ENCODE measurements at places on chromosomes 4 and X.

- no peaks in the 10 kb centered on the region for H3K36me3 ChIP-seq
- no peak overlapping the region for H3K4me3 ChIP-seq
- H3K27ac ChIP-seq = no peak overlapping the region
- H3K4me1 ChIP-seq = no peaks in the 10 kb centered on the region
- no peaks in the 10 kb centered on the region for H3K27me3 ChIP-seq
Observed at GRCh38 chrX:41730081-41730480, 6.1 kb downstream of the GPR82 start.

GRCh38 chrX:37824491-37825214 is 22.7 kb downstream of the DYNLT3 start:
- no peak overlapping the region for H3K4me3 ChIP-seq
- H3K4me1 ChIP-seq = no peaks in the 10 kb centered on the region
- no peak for DNase-seq
- H3K27me3 ChIP-seq = no peaks in the 10 kb centered on the region
- no peak overlapping the region for H3K27ac ChIP-seq
- H3K36me3 ChIP-seq = no peaks in the 10 kb centered on the region

GRCh38 chrX:56943264-56943663 is 52.1 kb downstream of the SPIN3 start:
- no peak overlapping the region for H3K4me3 ChIP-seq
- no peaks in the 10 kb centered on the region for H3K27me3 ChIP-seq
- H3K27ac ChIP-seq = no peak overlapping the region
- DNase-seq = no peak
- no peaks in the 10 kb centered on the region for H3K4me1 ChIP-seq
- H3K36me3 ChIP-seq = no peaks in the 10 kb centered on the region

DNA sequence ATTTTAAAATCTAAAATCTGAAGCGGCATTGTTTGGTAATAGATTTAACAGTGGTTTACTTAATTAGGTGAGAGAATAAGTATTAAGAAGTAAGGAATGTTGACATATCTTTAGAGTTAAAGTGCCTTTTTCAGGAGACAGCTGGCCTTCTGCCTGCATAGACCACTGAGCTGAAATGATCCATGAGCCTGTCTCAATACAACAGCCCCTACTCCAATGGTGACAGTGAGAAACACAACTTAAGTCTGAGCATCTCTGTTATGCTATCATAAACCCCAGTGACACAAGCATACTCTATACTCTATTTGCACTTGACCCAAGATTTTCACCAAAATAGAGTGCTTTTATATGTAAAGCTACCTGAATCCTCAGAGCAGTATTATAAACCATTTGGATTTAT is 137.9 kb downstream of the GRIA2 start:
- no peak for DNase-seq
- no peaks in the 10 kb centered on the region for H3K27me3 ChIP-seq
- H3K27ac ChIP-seq = no peak overlapping the region
- H3K4me3 ChIP-seq = no peak overlapping the region

DNA sequence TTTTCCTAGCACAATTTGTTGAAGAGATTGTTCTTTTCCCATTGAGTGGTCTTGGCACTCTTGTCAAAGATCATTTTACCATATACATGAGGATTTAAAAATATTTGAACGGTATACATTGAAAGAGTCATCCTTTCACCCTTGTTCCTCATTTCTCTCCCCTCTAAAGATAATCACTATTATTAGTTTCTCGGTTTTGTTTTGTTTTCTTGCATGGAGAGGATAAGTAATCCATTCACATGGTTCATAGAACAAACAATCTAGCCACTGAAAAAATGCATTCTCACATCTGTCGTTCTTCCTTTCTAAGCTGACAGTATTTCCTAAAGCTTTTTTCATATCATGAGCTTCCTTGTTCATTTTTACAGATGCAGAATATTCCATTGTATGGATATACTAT is 39.2 kb upstream of the MSMO1 start:
- H3K27ac ChIP-seq = no peak overlapping the region
- no peak overlapping the region for H3K4me3 ChIP-seq
- H3K4me1 ChIP-seq = no peaks in the 10 kb centered on the region

- DNase-seq = no peak
- no peak overlapping the region for H3K4me3 ChIP-seq
- H3K27me3 ChIP-seq = peaks cover 2% of the 10 kb centered on the region
- H3K27ac ChIP-seq = no peak overlapping the region
- H3K36me3 ChIP-seq = no peaks in the 10 kb centered on the region
- no peaks in the 10 kb centered on the region for H3K4me1 ChIP-seq
Observed at GRCh38 chr4:109319684-109320083, 17.2 kb upstream of the COL25A1 start.

DNA sequence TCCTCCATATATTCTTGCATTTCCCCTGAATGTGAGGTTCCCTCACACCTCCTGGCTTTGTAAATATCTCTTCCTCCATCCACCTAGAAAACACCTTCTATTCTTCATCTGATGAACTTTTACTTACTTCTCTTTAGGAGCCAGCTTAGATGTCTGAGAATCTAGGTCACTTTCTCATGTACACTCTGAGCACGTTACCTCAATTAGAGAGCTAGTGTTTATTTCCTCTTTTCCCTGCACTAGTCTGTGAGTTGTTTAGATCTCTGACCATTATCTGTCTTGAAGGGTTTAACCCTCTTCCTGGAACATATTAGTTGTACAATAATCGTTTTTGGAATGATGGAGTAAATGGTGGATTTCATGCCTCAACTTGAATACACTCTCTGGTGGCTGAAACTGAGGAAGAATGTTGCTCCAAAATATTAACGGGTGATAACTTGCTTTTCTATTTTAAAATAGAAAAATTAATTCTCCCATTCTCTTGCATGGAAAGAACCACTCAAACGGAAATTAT is 8.5 kb upstream of the NEIL3 start:
- H3K27ac ChIP-seq = no peak overlapping the region
- H3K4me3 ChIP-seq = no peak overlapping the region
- H3K4me1 ChIP-seq = peaks cover 29% of the 10 kb centered on the region

GRCh38 chr4:20127626-20128025 is 124.1 kb upstream of the SLIT2 start:
- no peak overlapping the region for H3K27ac ChIP-seq
- no peaks in the 10 kb centered on the region for H3K27me3 ChIP-seq

- no peak for DNase-seq
- H3K27ac ChIP-seq = no peak overlapping the region
- H3K4me3 ChIP-seq = no peak overlapping the region
- H3K27me3 ChIP-seq = no peaks in the 10 kb centered on the region
- no peaks in the 10 kb centered on the region for H3K4me1 ChIP-seq
- no peaks in the 10 kb centered on the region for H3K36me3 ChIP-seq
Observed at GRCh38 chr4:13865871-13866669, 238.5 kb upstream of the BOD1L1 start.
